ENCODE measurements at places on chromosomes 7 and 10.

DNA sequence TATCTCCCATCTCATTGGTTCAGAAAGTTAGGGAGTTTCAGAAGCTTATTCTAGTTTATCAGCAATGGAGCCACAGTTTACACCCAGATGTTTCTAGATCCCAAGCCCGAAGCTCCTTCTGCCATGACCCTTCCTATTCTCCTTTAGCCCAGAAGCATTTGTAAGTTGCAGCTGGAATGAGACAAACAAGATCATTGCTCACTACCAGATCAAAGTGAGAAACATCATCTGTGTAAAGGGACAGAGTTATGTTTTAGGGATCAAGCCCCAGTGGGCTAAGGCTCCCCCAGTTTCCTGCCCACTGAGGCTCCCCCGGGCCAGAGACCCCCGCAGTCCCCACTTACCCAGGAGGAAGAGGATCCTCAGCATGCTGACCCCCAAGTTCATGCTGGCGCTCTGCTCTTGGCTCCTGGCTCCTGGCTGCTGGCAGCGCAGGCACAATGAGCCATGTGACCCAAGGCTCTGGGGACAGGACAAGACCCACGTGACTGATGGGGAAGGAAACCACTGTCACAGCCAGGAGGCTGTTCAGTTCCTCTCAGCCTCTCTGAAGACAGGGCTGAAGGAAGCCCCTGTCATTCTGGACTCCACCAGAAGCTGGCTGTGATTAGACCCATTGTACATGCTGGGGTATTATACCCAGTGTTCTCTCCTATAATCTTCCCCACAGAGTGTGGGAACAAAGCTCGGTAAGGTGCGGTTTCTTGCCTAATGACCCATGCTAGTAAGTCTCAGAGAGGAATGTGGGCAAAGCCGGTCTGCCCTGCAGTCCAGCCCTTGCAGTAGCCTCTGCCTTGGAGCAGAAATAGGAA, at the start of gene TMEM273:
TMEM273 (minus strand) TSS at position 442 of the 812 bp plus-strand sequence; CDS start at position 387, 55 bp downstream.
- no peak for DNase-seq

GRCh38 chr10:36721871-36722270, 403.5 kb upstream of the ANKRD30A start:
- no peak for DNase-seq

- no peak for DNase-seq
These were observed 20.0 kb downstream of the LRRD1 start for GRCh38 chr7:92158660-92159575.

GRCh38 chr10:131737543-131738395, 163.0 kb upstream of the PPP2R2D start:
- DNase-seq = no peak

DNA sequence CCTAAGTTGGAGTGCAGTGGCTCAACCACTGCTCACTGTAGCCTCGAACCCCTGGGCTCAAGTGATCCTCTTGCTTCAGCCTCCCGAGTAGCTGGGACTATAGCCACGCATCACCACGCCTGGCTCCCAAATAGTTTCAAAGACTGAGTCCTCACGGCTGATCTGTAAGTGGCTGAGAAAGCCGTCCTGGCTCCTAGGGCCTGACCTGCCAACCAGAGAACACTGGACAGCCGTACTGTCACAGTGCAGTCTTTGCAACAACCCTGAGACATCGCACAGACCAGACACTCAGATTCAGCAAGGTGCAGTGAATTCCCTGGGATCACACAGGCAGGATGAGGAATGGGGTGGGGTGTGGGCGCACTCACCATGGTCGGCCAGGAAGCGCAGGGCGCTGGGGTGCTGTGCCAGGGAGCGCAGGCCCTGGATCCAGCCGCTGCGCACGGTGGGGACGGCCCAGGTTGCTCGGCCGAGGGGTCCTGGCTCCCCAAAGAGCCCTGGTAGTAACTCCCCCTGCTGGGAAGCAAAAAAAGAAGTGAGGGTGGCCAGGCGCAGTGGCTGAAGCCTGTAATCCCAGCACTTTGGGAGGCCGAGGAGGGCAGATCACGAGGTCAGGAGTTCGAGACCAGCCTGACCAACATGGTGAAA, 10.7 kb downstream of the BRAT1 start:
- DNase-seq = no peak

GRCh38 chr7:138238734-138239659, 162.7 kb downstream of the AKR1D1 start:
- DNase-seq = no peak

DNA sequence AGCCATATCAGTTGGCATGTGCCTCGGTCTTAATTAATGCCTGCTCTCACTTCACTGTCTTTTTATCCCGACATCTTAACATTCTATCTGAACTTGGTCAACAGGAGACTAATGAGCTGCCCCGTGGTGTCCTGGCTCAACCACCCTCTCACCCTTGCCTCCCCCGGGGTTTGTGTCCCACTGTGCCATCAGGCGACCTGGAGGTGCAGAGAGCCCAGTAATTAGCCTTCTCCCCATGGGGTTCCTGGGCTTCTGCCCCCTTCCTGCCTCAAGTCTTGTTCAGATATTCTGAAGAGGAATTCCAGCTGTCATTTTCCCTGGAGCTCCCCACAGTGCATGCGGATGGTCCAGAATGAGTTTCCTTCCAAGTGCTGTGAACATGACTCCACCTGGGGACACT, 10.1 kb upstream of the JAKMIP3 start:
- no peak for DNase-seq

GRCh38 chr10:124025660-124026588, 67.5 kb downstream of the CHST15 start:
- DNase-seq = no peak

DNA sequence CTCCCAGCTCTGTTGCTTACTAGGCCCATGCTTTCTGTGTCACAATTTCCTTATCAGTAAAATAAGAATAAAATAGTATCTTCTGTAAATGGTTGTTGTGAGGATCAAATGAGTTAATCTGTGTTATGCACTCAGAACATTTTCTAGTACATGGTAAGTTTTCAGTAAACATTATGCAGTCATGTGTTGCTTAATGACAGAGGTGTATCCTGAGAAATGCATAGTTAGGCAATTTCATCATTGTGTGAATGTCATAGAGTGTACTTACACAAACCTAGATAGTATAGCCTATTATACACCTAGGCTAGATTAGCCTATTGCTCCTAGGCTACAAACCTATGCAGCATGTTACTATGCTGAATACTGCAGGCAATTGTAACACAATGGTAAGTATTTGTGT, 4.4 kb downstream of the PTTG1IP2 start:
- no peak for DNase-seq

- no peak for DNase-seq
These were observed 20.9 kb downstream of the PSPH start for GRCh38 chr7:56030340-56030739.

DNA sequence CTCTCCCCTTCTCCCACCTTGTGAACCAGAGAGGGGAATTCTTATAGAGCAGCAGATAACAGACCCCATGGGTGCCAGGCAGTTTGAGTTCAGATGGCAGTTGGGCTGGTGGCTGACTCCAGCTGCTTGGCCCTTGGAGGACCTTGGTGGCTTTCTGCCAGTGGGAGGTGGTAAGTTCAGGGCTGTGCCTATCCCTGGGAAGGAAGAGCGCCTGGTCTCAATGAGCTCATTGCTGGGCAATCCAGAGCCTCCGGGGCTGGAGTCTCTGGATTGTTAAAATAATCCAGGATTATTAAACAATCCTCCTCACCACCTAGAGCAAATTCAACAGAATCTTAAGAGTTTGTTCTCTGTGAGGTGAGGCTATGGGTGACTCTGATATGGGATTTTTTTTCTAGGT, 105.2 kb downstream of the FANK1 start:
- no peak for DNase-seq

DNA sequence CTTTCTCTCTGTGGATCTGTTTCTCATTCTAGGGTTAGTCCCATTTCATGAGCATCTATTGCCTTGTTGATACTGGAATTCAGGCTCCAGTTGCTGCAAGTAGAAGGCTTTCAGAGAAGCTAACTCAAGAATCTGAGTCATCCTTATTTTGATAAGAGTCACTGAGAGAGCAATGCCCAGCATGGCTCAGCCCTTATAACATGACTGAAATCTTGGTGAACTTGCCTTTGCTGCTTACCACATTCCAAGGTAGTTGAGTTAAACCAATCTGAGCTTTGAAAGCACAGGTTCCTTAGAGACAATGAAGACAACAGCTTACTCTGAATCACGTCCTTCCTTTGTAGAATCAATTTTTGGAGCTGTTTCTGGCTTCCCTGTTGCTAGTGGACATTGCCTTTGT, 53.6 kb upstream of the CHCHD3 start:
- no peak for DNase-seq

- no peak for DNase-seq
These were observed 8.4 kb downstream of the ANXA11 start for GRCh38 chr10:80196950-80197315.

DNA sequence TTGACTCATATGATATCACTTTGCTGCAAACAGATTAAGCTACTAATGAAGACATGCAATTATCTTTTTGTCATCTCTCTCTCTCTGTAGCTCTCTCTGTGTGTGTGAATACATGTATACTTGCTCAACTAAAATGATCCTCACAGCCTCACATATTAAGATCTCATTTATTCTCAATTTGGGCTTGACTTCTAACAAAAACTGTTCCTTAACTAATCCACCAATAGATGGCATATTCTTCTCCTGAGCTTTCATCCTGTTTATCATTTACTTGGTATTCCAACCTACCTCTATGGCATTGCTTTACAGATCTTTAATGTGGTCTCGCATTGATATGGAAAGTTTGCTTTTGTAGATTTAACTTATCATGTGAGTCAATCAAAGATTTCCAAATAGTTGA, 540.4 kb downstream of the CNTNAP2 start:
- DNase-seq = no peak

DNA sequence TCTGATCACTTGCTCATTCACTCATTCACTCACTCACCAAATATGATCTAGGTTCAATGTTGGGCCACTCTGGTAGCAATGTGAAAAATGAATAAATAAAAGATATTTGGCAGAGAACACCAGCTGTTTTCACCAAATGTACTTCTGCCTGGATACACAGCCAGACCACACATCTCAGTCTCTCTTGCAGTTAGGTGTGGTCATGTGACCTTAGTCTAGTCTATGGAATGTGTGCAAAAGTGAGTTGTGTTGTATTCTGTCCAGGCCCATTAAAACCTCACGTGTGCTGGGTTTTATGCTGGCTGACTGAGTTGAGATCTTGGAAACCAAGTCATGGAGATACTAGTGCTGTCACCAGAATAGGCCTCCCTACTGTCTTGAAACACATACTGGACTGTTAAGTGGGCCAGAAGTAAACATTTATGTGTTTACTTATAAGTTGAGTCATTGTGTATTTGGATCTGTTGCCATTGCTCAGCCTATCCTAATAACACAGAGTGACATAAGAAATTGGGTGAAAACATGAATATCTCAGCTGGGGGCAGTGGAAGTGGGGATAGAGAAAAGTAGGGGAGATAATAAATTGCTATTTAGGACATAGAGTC, 145.5 kb downstream of the PTEN start:
- no peak for DNase-seq

- no peak for DNase-seq
These were observed 27.6 kb upstream of the VPS41 start for GRCh38 chr7:38936641-38937040.

DNA sequence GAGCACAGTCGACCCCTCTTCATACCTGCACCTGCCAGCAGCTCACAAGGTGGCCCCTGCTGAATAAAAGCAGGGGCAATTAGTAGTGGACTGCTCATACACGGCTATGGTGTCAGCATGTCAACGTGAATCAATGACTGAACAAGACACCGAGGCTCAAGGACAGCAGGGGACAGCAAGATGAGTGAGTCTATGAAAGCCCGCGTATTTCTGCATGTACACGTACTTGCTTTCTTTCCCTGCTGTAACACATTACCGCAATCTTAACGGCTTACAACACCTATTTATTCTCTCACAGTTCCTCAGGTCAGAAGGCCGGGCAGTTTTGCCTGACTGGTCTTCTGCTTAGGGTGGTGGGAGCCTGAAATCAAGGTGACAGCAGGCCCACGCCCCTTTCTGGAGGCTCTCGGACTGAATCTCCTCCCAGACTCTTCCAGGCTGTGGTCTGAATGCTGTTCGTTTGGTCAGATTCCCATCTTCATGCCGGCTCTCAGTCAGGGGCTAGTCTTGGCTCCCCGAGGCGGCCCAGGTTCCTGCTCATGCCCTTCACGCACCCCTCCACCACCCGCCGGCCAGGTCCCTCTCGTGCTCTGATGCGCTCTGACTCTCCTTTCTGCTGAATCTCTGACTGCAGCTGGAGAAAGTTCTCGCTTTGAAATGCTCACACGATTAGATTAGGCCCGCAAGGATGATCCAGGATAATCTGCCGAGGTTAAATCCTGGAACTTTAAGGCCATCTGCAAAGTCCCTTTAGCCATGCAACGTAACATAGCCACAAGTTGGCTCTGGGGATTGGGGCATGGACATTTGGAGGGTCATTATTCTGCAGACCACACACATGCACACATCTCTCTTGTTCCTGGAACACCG, 7.8 kb upstream of the PPP2R2D start:
- DNase-seq = no peak

GRCh38 chr10:95785942-95786669, 30.1 kb downstream of the ENTPD1 start:
- DNase-seq = no peak

DNA sequence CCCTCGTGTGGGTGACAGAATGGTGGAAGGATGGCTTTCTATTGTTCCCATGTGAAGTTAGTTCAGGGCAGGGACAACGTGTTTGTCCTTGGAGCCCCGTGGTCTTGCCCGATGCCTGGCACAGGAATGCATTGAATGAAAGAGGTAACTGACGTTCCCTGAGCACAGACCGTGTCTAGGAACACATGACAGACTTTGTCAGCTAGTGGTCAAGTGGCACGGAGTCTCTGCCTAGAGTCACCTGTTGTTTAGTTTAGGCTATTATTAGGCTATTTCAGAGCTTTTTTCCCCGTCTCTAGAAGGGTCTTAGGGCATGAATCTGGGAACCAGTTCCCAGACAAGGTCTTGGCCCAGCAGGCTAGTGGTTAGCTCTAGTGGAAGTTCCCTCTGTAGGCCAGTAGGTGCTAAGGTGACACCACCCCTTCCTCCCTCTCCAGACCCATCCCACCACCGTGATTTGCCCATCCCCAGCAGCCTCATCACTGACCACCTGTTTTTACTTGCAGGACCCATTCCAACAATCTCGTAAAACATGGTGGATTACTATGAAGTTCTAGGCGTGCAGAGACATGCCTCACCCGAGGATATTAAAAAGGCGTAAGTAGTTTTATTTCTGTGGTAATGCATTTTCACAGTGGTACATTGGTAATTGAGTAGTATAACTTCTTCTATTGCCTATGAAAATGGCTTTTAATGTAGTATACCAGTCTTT, 21.4 kb downstream of the DNAJB6 start:
- no peak for DNase-seq

DNA sequence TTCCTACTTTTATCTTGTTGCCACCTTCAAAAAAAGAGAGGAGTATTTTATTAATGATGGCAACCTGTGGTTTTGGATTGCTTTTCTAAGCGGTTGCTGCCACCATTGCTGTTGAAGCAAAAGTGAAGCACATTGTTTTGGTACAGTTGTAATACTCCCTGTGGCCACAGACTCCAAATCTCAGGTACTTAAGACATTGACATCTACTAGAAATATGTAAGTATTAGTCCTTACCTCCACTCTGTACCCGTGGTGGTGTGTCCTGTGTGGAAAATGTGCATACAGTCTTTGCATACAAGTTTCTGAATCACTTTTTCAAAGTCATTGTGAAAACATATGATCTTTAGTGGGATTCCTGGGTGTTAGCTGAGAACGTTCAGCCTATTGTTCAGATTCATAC, 85.7 kb downstream of the ANLN start:
- DNase-seq = no peak

All from activated naive CD8-positive, alpha-beta T cell treated with anti-CD3 and anti-CD28 coated beads, Interleukin-2, amount 50 U/mL, for 16 hours (primary cell).